Heart right ventricle (tissue), 16 donors: ENCODE measurements at places on chromosomes 2 and 18. TPM values are rescaled to one million over a fixed set of nuclear protein-coding genes. Genes with fewer than 3 reads are reported as not detected.

MAB21L4 gene
- total RNA-seq, result 0.32 TPM

GRCh38 chr2:54402350-54402749 is 53.8 kb upstream of the SPTBN1 start:
- peaks cover 34% of the 10 kb centered on the region for H3K4me1 ChIP-seq
- H3K36me3 ChIP-seq, result no peaks in the 10 kb centered on the region
- H3K4me3 ChIP-seq, result no peak overlapping the region
- H3K27ac ChIP-seq, result peak overlapping the region; percentile 85
- peak; percentile 59 for DNase-seq

MYCN gene
- total RNA-seq, result 1.2 TPM

- no peak overlapping the region for H3K4me3 ChIP-seq
- H3K36me3 ChIP-seq, result no peaks in the 10 kb centered on the region
- H3K4me1 ChIP-seq, result no peaks in the 10 kb centered on the region
- no peak overlapping the region for H3K27ac ChIP-seq
- no peak for DNase-seq
- no peaks in the 10 kb centered on the region for H3K27me3 ChIP-seq
These were observed 287.5 kb upstream of the VRK2 start for GRCh38 chr2:57759131-57759530.

- H3K36me3 ChIP-seq, result no peaks in the 10 kb centered on the region
- H3K4me3 ChIP-seq, result no peak overlapping the region
- DNase-seq, result no peak
- H3K4me1 ChIP-seq, result peaks cover 11% of the 10 kb centered on the region
These were observed 24.2 kb downstream of the PLCL1 start for GRCh38 chr2:197828464-197829135.

DNA sequence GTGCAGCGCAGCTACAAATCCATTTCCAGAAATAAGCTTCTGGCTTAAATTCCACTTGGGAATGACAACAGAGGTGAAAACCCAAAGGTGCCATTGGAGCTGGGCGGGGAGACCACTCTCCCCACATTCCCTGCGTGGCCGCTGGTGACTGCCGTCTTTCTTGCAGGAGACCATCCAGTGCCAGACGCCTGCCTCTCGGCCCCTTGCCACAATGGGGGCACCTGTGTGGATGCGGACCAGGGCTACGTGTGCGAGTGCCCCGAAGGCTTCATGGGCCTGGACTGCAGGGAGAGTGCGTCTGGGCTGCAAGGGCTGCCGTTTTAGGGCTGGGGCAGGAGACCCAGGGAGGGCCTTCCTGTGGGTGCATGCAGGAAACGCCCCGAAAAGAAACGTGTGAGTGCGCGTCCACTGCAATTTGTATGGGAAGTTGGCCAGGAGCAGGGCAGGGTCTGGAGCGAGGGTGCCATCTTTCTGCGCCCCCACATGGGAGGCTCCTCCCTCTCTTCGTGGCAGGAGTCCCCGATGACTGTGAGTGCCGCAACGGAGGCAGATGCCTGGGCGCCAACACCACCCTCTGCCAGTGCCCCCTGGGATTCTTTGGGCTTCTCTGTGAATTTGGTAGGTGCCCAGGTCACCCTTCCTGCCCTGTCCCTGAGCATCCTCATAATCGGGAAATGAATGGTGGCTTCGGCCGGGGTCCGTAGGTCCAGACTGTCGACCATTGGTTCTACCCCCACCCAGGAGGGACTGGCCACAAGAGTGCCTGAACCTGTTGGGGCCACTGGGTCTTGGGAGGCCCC is 49.9 kb downstream of the SNED1 start:
- no peaks in the 10 kb centered on the region for H3K4me1 ChIP-seq
- DNase-seq, result no peak
- H3K4me3 ChIP-seq, result no peak overlapping the region
- H3K27ac ChIP-seq, result no peak overlapping the region
- H3K36me3 ChIP-seq, result peaks cover 39% of the 10 kb centered on the region

DNA sequence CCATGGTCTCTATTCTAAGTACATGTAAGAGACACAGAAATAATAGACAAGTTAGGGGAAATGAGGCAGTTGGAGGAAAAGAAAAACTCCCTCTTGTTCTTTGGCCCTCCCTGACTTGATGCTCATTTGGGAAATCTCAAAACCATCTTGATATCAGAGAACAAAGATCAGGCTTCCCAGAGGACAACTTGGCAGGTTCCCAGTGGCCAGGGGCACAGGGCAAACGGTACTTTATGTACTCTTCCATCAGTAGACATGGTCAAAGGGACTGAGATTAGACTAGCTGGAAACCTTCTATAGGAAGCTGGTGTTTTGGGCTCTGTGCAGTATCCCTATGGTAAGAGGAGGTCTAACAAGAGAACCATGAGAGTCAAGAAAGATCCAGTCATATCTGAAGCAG is 56.6 kb downstream of the NCKAP5 start:
- no peak overlapping the region for H3K27ac ChIP-seq
- no peak overlapping the region for H3K4me3 ChIP-seq

DNA sequence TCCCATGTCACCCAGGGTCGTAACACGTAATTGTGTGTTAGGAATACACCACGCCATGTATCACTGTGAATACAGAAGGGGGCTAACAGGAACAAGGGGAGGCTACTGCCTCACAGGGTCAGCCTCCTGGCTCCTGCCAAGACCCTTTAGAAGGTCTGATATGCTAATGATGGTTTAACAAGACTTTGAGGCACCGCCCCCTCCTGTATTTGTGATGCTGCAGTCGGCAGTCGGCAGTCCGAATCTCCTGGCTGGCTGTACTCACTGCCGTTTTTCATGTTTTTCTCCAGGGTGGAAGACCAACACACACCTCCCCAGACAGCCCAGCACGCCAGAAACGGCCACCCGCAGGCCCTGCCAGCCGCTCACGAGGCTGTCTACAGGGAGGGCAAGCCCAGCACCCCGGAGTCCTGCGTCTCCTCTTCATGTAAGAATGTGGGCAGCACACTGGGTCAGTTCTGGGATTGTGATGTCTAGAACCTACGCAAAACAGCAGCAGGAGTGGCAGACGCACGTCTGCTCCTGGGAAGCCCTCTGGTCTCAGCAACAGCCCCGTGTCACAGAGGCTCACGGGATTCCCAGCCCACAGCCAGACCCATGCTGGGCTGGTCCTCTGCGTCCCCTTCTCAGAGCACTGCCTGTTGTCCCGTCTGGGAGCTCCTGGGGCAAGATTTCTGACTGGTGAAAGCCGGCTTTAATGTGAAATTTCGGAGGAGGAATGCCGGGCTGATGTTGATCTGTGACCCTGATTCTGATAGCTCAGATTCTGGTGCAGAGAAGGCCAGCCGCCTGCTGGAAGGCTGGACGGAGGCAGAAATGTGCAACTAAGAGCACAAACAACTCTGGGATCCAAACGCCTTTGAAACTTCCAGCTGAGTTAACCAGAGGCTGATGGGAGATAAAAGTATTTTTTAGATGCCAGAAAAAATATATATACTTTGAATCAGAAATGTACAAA is 39.7 kb upstream of the B3GNT7 start:
- no peaks in the 10 kb centered on the region for H3K27me3 ChIP-seq
- peaks cover 14% of the 10 kb centered on the region for H3K4me1 ChIP-seq

DNA sequence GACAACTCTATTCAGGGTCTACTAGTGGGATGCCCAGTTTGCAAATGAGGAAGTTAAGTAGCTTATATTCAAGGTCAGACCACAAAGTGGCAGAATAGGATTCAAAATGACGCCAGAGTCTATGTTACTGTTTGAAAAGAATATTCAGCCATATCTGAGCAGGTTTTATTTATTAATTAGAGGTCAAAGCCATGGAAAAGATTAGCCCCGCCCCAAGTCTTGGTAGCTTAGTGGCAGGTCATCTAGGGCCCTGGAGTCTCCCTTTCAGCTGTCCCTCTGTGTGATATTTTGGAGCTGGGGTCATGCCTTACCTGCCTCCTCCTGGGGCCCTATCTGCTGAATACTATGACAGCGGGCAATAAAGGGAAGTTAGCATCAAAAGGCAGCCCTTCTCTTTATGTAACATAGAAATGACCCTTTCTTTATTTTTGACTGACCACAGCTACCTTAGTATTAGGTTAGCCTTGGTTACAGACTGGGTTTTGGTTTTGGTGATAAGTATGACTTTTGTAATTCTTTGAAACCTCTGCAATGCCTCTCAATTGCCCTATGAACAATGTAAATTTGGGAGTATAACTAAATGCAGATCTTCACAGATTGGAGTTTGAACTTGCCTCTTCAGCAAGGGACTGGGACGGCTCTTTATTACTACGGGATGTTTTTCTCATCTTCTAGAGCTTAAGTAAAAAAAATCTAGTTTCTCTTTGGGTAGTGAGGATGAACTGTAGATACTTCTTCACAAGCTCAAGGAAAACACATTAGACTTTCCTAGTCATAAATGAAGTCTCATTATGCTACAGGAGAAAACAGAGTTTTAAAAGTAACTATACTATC is 153.0 kb upstream of the ITGA4 start:
- DNase-seq, result no peak
- peak overlapping the region; percentile 6 for H3K27ac ChIP-seq
- no peaks in the 10 kb centered on the region for H3K27me3 ChIP-seq

MRO gene
- total RNA-seq, result 3.9 TPM

DNA sequence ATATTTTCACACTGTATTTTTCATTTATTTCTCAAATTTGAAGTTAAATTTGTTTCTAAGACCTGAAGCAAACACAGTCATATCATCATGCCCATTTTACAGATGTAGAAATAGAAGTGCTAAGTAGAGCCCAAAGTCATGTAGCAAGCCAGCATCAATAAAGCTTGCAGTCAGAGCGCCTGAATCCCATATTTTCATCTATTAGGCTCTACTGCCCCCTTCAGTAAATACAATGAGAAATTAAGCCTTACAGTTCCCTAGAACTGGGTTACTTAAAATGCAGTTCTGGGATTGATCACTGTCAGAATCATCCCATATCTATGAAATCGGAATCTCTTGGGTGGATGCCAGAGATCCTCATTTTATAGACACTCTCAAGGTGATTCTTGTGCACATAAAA is 419.9 kb downstream of the TGIF1 start:
- H3K4me1 ChIP-seq, result no peaks in the 10 kb centered on the region
- H3K27me3 ChIP-seq, result no peaks in the 10 kb centered on the region
- no peak for DNase-seq
- no peaks in the 10 kb centered on the region for H3K36me3 ChIP-seq

- no peak overlapping the region for H3K27ac ChIP-seq
- H3K4me3 ChIP-seq, result no peak overlapping the region
- H3K27me3 ChIP-seq, result no peaks in the 10 kb centered on the region
- H3K36me3 ChIP-seq, result no peaks in the 10 kb centered on the region
- no peak for DNase-seq
- H3K4me1 ChIP-seq, result no peaks in the 10 kb centered on the region
These were observed 155.1 kb downstream of the SS18 start for GRCh38 chr18:25935356-25935755.

DNA sequence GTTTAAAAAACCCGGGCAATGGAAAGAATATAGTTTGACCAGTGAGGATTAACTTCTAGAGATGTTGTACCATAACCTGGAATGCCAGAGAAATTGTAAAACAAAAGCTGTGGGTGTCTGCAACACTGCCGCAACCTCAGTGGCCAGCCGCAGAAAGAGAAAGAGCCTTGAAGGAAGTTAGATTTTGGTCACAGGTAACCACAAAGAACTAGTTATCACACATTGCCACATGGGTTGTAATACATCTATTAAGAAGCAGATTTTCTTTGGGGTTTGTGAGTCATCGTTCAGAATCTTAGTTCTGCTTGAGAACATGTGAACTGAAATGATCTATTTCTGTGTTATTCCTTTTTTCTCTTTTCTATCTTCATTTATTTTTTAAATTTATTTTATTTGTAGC is 222.9 kb upstream of the AGAP1 start:
- no peak for DNase-seq
- no peaks in the 10 kb centered on the region for H3K4me1 ChIP-seq
- H3K27me3 ChIP-seq, result peaks cover 12% of the 10 kb centered on the region
- no peak overlapping the region for H3K4me3 ChIP-seq

GALNT5 gene
- total RNA-seq, result 0.15 TPM

- no peak overlapping the region for H3K4me3 ChIP-seq
- H3K27ac ChIP-seq, result no peak overlapping the region
These were observed 166.0 kb upstream of the DSEL start for GRCh38 chr18:67682516-67682915.

DNA sequence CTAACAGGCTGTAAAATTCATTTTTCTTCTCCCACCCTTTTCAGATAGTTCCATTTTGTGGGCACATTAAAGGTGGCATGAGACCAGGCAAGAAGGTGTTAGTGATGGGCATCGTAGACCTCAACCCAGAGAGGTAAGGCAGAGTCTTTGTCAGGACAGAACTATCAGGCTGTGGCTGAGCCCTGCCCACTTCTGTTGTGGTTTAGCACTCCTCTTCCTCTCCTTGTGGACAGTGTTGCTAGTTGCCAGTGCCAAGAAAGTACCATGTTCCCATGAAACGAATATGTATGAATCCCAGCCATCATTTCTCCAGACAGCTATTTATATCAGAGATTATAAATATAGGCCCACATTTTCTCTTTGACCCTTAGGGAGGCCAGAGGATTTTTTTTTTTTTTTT is 1.6 kb downstream of the LGALSL start:
- H3K36me3 ChIP-seq, result peaks cover 31% of the 10 kb centered on the region
- H3K4me3 ChIP-seq, result no peak overlapping the region
- DNase-seq, result no peak
- H3K27me3 ChIP-seq, result no peaks in the 10 kb centered on the region
- no peaks in the 10 kb centered on the region for H3K4me1 ChIP-seq

GRCh38 chr2:647003-647560 is 30.1 kb downstream of the TMEM18 start:
- no peaks in the 10 kb centered on the region for H3K4me1 ChIP-seq
- no peaks in the 10 kb centered on the region for H3K27me3 ChIP-seq
- H3K36me3 ChIP-seq, result no peaks in the 10 kb centered on the region
- H3K27ac ChIP-seq, result no peak overlapping the region
- no peak overlapping the region for H3K4me3 ChIP-seq

DNA sequence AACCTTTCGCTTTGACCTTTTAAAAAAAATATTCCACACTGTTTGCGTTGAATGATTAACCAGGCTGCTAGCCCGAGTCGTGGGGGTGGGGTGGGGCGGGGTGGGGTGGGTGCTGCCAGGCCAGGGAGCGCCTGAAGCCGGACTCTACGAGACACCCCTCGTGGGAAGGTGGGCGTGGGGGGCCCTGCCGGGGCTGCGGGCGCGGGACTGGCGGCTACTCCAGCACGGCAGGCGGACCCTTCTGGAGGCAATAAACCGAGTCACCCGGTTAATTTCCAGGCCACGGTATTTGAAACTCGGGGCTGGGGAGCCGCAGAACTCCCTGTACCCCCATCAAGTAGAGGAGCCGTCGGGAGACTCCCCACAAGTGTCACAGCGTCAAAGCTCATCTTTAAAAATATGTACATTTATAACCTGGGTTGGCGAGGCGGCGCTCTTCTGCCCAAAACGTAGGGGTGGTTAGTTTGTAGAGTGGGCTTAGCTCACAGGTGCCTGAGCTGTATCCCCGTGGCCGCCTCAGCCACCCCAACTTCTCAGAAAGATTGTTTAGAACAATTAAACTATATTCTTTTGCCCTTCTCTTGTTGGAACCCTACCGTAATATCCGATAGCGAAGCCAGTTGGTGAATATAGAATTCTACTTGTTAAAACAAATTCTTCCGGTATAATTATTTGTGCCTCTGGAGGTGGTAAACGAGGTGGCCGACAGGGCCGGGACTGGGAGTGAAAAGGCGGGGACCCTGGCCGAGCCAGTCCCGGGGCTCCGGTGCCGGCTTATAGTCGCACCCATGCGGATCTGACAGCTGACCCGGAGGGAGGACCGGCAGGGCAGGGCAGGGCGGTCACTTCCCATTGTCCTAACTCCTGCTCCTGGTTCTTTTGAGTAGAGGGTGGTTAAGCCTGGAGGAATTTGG is 1.4 kb downstream of the B3GNT2 start:
- peaks cover 64% of the 10 kb centered on the region for H3K4me1 ChIP-seq
- H3K4me3 ChIP-seq, result peak overlapping the region; percentile 62
- peak overlapping the region; percentile 96 for H3K27ac ChIP-seq
- no peaks in the 10 kb centered on the region for H3K27me3 ChIP-seq
